ENCODE measurements at places on chromosomes 7 and 10.

GRCh38 chr10:7968510-7969112 is 85.9 kb upstream of the GATA3 start:
- no peak for DNase-seq

- DNase-seq, result no peak
Measured at GRCh38 chr10:17782921-17783665, 26.1 kb upstream of the MRC1 start.

DNA sequence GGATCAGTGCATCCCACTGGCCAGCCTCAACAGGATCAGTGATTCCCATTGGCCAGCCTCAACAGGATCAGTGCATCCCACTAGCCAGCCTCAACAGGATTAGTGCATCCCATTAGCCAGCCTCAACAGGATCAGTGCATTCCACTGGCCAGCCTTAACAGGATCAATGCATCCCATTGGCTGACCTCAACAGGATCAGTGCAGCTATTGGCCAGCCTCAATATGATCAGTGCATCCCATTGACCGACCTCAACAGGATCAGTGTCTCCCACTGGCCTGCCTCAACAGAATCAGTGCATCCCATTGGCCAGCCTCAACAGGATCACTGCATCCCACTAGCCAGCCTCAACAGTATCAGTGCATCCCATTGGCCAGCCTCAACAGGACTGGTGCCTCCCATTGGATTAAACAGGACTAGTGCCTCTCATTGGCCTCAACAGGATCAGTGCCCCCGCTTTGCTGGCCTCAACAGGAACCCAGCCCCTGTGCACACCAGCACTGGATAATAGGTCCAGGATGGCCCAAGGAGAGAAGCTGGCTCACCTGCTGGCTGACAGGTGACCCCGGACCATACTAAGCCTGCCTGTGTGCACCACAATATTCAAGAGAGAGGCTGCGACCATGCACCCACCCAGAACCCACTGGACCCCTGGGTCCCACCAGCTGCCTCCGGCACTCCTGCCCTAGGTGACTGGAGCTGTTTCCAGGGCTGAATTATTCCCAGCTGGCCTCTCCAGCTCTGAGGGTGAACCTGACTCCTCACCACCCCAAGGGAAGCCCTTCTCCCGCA is 59.9 kb downstream of the PDGFA start:
- DNase-seq, result no peak

- no peak for DNase-seq
Measured at GRCh38 chr7:156889089-156889488, 3.9 kb downstream of the LMBR1 start.

DNA sequence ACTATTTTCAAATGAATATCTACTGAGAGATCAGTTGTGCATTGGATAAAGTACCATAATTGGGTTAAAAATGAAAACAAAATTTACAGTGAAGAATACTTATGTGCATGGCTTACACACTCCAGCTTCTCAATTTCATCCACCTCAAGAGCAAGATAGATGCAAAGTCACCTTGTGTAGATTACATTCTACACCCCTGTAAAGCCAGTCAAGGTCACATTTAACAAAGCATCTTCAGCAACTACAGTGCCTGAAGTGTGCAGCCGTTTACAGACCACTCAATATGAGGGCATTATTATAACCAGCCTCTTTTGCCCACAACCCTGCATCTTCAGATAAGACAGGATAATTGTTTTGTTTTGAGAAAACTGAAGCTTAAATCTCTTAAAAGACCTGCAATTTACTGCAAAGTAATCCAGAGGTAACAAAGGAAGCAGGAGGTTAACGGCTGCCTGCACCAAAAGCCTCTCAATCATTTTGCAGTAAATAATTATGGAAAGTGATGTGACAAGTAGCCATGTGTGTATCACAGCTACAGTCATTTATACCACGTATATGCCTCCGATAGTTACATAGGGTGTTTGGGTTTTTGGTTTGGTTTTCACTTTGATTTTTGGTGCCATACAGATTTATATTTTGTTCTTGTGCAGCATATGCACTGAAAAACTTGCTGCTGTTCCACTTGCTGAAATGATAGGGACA is 4.9 kb downstream of the PURB start:
- no peak for DNase-seq

GRCh38 chr10:44198780-44199097 is 186.2 kb downstream of the CXCL12 start:
- no peak for DNase-seq

- DNase-seq, result no peak
Measured at GRCh38 chr7:120842121-120842621, 15.8 kb downstream of the TSPAN12 start.

DNA sequence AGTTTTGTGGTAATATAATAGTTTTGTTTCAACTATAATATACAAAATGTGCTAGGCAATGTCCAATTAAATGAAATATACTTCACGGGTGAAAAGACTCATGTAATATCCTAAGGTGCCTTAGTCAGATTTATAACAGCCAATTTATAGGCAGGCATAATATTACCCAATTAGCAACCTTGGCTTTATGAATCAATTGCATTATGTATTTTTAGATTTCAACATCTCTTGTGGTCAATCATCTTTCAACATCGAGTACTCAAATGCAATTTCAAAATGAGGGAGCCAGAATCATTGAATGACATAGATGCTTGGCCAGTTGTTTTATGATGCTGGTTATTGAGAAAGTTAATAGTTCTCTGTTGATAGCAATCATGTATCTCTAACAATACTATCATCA is 110.3 kb upstream of the SP8 start:
- no peak for DNase-seq

DNA sequence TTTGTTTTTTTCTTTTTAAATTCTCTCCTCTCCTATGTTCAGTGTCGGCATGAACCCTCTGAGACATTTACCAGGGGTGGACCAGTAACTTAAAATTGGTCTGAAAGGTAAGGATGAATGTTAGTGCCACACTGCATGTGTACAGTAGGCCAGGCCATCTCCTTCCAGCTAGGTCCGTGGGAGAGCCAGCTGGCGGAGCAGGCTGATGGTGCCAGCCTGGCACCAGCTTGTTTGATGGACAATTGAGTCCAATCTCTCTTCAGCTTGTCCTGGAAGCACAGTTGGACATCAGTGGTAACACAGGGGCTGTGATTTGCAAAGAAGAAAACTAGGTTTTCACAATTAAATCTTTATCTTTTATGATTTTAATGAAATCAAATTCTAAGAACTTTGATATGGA is 136.5 kb downstream of the CNNM2 start:
- DNase-seq, result no peak

- DNase-seq, result no peak
Measured at GRCh38 chr10:11395581-11396310, 215.7 kb downstream of the USP6NL start.

DNA sequence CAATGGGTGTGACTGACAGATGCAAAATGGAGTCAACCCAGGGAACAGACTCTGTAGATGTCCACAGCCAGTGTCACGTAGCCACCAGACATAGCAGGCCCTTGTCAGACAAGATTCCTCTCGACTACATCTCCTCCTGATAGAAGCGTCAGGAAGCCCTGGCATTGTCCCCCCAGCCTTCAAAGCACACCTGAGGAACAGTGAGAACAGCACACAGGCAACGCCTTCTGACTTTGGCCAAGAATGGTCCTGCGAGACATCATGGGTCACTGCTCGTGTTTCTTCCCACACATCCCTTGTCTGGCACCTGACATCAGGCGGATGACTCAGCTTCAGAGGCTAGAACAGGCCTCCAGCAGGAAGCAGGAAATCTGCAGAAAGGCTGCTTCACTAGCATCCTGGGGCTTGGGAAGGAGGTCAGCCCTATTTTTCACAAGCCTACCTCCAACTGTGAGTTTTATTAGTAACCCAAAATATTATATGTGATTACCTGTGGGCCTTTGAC is 52.8 kb upstream of the GPR26 start:
- DNase-seq, result no peak

GRCh38 chr7:55036950-55037736 is 18.3 kb downstream of the EGFR start:
- no peak for DNase-seq

DNA sequence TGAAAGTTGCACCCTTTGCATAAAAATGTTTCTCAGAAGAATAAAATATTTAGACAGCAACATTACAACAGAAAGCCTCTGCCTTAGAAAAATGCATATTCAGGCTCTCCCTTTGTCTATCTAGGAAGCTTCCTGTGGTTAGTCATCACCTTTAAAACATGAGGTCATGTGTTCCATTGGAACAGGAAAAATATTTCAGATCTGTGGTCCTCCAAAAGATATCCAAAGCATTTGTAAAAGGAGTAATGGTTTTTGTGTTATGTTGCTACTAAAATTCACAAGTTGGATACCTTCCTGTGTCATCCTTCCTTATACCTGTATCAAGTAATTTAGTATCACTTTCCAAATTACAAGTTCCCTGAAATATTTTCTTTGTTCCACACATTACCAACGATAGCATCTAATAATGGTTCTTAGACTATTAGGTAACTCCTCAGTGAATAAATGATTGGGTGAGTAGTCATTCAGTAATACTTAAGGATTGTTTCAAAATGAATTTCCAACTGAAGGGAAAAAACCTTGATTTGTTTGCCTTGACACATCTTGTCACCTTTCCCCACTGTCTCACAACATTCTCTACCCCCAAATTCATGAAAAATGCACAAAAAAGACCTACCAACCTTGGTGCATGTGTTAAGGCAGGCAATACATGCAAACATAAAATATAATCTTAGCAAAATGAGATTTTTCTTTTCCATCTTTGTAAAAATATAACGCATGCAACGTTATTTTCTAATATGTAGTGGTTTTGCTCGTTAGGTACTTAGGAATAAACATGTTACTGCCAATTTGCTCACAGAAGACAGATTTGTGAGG is 19.7 kb upstream of the RHOBTB1 start:
- DNase-seq, result peak; percentile 51

DNA sequence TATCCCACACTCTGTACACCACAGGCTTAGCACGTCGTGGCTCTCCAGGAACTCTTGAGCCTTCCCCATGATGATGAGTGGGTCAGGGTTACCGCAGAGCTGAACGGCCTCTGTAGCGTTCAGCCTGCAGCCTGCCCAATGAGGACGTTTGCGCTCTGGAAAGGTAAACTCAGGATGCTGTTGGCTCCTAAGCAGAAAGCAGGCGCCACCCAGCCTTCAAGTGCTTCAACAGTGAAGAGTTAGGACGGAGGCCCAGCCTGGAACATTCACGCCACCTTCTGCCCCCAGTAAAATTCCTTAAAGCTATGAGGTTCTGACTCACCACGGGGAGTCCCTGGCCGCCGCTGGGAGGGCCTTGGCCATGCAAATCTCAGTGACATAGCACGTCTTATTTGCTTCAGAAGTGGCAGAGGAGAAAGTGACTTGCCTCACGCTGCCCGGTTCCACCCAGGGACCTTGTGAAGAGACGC is 161.5 kb upstream of the SH2B2 start:
- DNase-seq, result peak; percentile 34

GRCh38 chr10:29209830-29210229 is 79.0 kb upstream of the LYZL1 start:
- no peak for DNase-seq

GRCh38 chr10:71975087-71975870 is 11.1 kb downstream of the CHST3 start:
- DNase-seq, result no peak

DNA sequence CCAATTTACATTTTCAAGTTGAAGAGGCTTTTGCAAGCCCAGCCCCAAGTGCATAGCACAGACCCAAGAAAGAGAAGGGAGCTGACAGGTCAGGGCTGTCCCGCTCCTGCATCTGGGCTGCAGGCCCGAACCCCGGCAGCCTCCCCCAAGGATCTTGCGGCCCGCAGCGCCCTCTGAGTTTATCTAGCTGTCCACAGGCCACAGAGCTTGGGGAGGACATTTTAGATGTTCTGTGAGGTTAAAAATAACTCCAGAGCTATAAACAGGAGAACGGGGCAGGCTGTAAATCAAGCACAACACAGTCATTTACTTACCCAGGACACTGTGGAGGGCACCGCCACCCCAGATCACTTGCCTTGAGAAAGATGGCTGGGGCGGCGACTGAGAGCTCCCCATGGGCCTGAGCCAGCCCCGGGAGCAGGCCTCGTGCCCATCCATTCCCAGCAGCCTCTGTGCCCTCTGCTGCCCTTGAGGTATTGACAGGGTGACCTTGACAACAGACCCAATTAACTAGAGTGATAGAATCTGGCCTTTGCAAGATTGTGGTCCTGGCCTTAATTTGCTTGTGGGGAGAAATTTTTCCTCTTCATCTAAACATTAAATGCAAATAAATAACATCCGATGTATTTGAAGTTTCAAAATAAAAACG is 563.0 kb downstream of the TCERG1L start:
- no peak for DNase-seq

DNA sequence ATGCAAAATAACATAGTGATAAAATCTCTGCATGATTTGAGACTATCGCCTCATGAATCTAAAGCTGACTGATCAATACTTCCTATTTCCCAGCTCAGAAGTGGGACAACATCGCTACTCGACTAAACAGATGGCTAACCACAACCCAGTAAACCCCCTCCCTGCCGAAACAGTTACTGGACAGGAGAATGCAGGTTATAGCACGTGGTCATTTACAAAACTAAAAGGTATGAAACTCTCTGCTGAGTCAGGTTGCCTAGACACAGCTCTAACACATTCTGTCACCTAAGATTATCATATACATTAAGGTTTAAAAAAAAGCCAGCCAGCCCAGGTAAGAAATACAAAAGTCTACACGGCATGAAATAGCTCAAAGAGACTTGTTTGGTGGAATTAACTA is 64.0 kb downstream of the CTBP2 start:
- no peak for DNase-seq

DNA sequence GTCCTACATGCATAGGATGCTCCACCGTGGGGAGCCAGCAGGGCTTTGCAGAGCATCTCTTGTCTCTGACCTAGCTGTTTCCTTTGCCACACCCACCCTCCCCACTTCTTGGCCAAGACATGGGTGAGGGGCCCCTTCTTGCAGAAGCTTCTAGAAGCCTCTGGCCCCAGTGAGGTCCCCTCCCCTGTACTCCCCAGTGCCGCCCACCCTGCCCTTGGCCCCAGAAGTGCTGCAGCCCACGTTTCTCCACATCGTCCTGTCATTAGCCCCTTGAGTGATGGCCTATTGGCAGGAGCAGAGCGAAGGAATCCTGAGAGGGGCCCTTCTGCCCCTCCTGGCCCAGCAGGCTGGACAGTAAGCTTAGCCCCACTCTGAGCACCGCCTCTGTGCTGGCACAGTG is 43.7 kb downstream of the ALOX5 start:
- DNase-seq, result no peak

DNA sequence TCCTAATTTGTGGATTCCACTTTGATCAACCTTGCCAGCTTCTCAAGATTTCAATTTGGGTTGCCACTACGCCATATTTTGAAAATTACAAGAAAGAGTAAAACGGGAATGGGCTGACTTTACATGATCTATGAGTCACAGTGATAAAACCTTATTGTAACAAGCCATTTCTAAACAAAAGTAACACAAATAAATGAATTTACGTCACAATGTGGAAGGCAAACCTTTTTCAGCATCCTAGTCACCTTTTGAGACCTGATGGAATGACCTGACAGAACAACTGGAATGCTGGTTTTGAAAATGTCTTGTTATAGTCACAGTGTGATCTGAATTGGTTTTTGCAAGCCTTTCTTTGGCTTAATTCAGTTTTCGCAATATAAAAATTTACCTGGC is 85.9 kb downstream of the CDK6 start:
- DNase-seq, result no peak
